CD4-positive, alpha-beta T cell treated with Interleukin-10 for 1 hour (primary cell): ENCODE measurements at places on chromosomes 7 and 10.

- no peak for DNase-seq
These were observed 131.5 kb upstream of the LAMB4 start for GRCh38 chr7:108261560-108262255.

DNA sequence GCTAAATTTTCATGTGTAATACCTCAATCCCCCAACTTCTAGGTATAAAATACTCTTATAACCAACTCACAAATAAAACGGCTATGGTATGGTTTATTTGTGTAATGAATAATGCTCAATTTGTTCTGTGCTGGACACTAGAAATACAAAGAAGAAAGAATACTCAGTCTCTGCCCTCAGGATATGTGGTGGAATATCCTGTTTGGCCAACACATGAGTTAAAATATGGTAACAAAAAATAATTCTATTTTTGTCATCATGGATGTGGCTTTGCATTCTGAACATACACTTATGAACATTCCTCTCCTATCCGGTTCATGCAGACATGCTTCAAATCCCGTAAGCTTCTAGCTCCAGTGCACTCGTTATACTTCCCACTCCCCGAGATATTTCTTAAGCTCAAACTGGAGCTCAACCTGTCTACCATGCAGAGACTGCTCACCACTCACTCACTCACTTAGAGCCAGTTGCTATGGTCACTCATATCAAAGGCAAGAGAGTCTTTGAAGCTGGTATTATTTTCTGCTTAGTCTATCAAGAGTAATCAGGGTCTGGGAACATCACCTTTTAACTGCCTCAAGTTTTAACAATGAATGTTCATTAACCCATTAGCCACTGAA, 53.8 kb upstream of the SLC16A12 start:
- DNase-seq = no peak

DNA sequence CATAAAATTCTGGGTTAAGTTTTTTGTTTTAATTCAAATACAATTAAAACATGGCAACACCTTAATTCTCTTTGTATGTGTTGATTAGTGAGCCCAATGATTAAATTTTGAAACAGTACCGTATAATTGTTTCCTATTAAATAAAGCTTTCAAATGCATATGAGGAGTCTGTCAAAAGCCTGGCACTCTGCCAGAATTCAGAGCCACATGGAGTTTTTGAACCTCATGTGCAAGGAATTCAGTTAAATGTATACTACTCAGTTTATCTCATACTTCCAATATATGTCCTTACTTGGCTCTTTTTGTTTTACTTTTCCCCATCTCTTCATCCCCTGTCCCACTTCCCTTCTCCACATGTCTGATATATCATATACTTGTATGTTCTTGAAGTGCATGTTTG, 165.6 kb upstream of the FAM3C start:
- DNase-seq = no peak

DNA sequence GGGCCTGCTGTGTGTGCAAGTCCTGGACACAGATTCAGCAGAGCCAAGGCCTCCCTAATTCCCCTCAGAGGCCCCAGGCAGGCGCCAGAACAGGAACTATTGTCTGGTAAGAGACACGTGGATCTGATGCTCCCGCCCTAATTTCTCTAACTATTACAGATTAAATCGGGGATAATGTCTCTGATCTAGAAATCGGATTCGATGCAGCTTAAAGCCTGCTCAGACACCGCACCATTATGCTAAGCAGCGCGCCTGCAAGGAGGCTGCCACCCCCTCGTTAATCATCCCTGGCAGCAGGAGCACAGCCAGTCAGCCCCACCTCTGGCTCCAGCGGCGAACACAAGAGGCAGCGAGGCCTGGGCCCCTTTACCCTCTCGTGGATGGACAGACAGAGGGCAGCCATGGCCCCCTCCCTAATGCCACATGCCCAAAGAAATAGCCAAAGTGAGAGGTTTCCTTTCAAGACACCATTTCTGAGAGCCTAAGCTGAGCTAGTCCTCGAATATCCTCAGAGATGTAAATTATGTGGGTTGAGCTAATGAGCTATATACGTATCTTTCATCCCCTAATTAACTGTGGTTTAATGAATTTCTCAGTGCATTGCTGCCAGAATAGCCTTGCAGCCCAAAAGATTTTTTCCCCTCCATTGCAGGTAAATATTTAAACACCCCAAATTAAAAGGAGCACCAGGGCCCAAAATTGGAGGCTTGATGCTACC, 122.1 kb downstream of the GRID1 start:
- DNase-seq = no peak

GRCh38 chr10:124407456-124407855, 11.3 kb downstream of the OAT start:
- no peak for DNase-seq

DNA sequence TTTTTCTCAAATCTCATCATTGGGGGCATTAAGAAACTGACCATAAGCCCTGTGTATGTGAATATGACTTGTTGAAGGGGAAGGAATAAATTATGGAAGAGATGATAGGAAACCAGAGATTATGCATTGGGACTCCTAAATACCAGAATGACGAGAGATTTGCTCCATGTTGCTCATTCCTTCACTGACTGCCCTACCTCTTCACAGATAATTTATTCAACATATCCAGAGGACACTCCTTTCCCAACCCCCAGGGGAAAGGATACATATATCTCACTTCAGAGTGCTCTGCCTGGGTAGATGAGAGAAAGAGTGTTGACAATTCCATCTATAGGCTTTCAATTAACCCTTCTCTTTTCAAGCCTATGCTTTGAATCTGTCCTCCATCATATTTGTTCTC, 145.3 kb upstream of the RHOBTB1 start:
- no peak for DNase-seq

DNA sequence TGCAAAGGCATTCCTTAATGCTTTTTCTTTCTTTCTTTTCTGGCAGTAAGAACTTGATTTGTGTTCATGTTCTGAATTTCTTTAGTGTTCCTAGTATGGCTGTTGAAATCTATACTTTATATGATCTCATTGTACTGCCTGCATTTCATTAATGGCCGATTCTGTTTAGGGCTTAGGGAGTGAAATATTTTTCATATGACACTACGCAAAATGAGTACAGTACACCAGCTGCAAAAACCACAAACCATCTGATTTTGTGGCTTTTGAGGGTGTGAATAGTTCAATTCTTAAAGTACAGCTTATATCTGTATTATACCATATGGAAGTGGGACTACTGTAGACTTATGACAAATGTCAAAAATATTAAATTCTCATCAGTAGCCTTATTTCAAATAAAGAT, 69.1 kb upstream of the FOXP2 start:
- no peak for DNase-seq

- no peak for DNase-seq
These were observed 123.8 kb downstream of the SLC25A13 start for GRCh38 chr7:96198047-96198636.
